Activated T-helper 1 cell treated with anti-CD3 and anti-CD28 coated beads, Interleukin-12 subunit alpha, Interleukin-12 subunit beta, Interleukin-2, Interleukin-4 antibody, amounts not matched to agents 30 ng/mL and 10 ng/mL and 1 ng/mL, durations not matched to agents 14 hours and 24 hours and 36 hours (primary cell): ENCODE measurements at places on chromosomes 1 and 21.

DNA sequence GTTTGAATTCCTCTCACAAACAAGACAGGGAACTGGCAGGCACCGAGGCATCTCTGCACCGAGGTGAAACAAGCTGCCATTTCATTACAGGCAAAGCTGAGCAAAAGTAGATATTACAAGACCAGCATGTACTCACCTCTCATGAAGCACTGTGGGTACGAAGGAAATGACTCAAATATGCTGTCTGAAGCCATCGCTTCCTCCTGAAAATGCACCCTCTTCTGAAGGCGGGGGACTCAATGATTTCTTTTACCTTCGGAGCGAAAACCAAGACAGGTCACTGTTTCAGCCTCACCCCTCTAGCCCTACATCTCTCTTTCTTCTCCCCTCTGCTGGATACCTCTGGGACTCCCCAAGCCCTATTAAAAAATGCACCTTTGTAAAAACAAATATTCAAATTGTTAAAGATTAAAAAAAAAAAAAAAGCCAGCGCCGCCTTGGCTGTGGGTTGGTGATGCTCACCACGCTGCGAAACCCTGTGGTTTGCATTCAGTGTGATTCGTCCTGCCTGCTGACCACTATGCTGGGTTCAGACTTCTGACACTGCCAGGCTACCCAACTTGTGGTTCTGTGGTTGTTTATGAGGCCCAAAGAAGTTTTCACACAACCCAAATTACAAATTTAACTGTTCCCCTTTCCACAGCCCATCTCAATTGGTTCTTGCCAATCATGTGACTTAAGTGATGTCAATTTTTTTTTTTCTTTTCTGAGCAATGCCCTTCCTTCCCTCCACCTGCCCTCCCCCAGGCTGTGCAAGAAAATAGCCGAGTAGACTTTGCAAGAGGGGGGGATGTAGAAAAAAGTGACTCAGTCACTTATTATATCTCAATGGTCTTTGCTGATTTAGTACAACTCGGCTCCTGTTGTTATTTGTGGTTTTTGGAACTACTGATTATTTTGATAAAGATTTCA is at the start of gene RUNX1:
Gene RUNX1, minus strand, starts transcription at position 597 of the 912 bp plus-strand sequence.
- peak within 1 kb of the TSS; percentile 93 for H3K4me3 ChIP-seq
- H3K4me1 ChIP-seq = peaks cover 76% of the 10 kb centered on the region
- DNase-seq = peak; percentile 79
- H3K36me3 ChIP-seq = peaks cover 23% of the 10 kb centered on the region
- H3K27ac ChIP-seq = peak within 1 kb of the TSS; percentile 98
- H3K27me3 ChIP-seq = no peaks in the 10 kb centered on the region

DNA sequence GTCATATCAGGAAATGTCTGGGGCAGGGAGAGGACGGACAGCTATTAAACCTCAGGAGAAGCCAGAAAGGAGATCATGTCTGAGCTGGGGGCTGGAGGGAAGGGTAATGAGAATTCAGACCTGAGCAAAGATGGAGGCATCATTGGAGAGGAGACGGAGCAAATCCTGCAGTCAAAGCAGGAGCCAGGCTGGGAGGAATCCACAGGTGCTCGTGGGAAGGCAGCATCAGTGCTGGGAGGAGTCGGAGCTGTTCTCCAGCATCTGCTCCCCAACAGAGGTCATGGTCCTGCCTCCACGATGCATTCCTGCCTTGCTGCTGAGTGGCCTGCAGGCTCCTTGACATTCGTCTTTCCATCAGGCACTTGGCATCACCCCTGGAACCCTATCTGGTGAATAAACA is 148.3 kb upstream of the RAB4A start:
- peaks cover 13% of the 10 kb centered on the region for H3K4me1 ChIP-seq
- H3K4me3 ChIP-seq = no peak overlapping the region
- no peaks in the 10 kb centered on the region for H3K36me3 ChIP-seq
- no peak for DNase-seq
- H3K27me3 ChIP-seq = peaks cover 24% of the 10 kb centered on the region
- no peak overlapping the region for H3K27ac ChIP-seq

DNA sequence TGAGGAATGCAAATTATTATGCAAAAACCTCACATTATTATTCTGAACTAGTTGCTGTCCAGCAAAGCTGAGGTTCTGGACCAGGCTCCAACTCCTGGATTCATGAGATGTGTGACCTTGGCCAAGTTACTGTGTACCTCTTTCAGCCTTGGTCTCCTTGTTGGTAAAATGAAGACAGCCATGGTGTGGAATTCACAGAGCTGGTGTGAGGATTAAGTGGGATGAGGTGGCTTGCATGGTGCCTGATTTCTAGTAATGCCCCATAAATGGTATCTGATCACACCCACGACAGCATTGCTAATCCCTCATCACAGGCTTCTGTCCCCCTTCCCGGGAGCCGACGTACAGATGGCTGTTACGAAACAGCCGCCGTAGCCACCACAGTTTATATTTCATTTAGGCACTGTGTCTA is 59.6 kb downstream of the PGBD5 start:
- no peak overlapping the region for H3K27ac ChIP-seq
- no peaks in the 10 kb centered on the region for H3K36me3 ChIP-seq
- H3K4me1 ChIP-seq = no peaks in the 10 kb centered on the region
- no peak for DNase-seq
- peaks cover 5% of the 10 kb centered on the region for H3K27me3 ChIP-seq
- no peak overlapping the region for H3K4me3 ChIP-seq

GRCh38 chr21:39208624-39209333 is 25.5 kb upstream of the PSMG1 start:
- peaks cover 39% of the 10 kb centered on the region for H3K36me3 ChIP-seq
- no peaks in the 10 kb centered on the region for H3K27me3 ChIP-seq
- peak overlapping the region; percentile 76 for H3K27ac ChIP-seq

- peaks cover 17% of the 10 kb centered on the region for H3K36me3 ChIP-seq
- H3K4me3 ChIP-seq = no peak overlapping the region
- DNase-seq = no peak
- no peaks in the 10 kb centered on the region for H3K4me1 ChIP-seq
Observed at GRCh38 chr1:236206548-236206947, 64.2 kb downstream of the GPR137B start.

DNA sequence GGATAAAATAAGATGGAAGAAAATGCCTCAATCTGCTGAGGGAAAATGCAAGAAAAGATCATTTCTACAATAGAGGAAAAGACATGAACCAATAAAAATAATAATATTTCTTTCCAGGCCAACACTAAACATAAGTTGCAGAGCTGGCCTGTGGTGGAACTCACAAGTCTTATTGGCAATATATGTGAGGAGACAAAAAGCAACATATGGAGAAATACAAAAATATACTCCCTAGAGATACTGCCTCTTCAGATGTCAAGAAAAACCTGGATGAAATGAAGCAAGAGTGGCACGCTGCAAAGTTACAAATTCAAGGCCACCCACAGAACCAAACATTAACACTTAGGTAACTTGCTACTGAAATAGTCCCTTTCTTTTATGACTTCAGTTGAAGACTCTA is 264.9 kb upstream of the FMN2 start:
- H3K27ac ChIP-seq = no peak overlapping the region
- H3K4me1 ChIP-seq = peaks cover 4% of the 10 kb centered on the region
- no peaks in the 10 kb centered on the region for H3K27me3 ChIP-seq
- H3K36me3 ChIP-seq = no peaks in the 10 kb centered on the region

DNA sequence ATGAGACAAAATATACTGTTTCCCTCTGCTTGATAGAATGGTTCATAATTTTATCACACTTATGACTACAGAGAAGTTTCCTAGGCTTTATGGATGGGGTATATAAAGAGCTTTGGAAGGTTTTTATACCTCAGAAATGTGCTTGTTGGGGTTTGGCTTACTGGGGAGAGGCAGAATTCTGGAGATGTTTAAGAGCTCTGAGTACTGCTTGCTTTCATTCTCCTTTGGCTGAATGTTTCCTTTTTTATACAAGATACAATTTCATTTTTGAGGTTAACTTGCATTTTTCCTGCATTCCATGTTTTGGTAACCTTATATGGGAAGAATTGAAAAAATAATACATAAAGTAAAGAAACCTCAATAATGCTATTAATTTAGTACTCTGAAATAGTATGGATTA is 157.7 kb upstream of the COL11A1 start:
- H3K27ac ChIP-seq = no peak overlapping the region
- DNase-seq = no peak
- H3K4me3 ChIP-seq = no peak overlapping the region
- no peaks in the 10 kb centered on the region for H3K4me1 ChIP-seq

DNA sequence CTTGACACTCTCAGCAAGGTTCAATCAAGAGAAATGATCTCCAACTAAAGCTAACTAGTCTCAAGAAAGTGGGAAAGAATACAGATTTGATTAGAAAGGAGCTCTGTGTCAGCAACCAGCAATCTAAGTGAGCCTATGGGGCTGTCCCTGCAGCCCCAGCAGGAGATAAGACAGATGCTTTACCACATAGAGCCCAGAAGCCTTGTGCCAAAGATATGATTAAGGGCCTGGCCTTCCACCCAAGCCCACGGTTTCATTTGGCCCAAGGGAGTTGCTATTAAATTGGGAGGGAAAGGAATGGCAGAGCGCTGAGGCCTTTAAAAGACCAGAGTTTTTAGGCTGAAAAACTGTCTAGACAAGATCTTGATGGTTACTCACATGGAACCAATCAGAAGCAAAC is 74.8 kb downstream of the HLCS start:
- H3K36me3 ChIP-seq = peaks cover 1% of the 10 kb centered on the region
- H3K4me3 ChIP-seq = no peak overlapping the region
- no peak for DNase-seq
- no peak overlapping the region for H3K27ac ChIP-seq

- no peak for DNase-seq
- H3K27ac ChIP-seq = no peak overlapping the region
- peaks cover 10% of the 10 kb centered on the region for H3K4me1 ChIP-seq
- no peak overlapping the region for H3K4me3 ChIP-seq
- peaks cover 8% of the 10 kb centered on the region for H3K36me3 ChIP-seq
Observed at GRCh38 chr21:31382060-31382459, 38.0 kb upstream of the TIAM1 start.

DNA sequence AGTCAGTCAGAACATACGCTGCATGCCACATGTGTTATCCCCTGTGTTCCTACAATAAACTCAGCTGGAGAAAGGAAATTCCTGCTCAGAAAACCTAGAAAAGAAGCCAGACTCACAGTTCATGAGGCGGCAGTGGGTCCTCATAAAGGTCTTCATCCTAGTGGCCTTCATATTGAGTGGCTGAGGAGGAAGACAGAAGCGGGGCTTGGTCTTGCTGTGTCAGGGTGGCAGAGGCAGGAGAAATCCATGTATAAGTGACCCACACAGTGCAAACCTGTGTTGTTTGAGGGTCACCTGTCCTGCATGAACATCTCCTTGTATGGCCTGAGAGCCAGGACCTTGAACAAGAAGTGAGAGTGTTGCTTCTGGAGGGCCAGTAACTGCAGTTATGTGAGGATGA is 4.0 kb upstream of the WNT3A start:
- no peaks in the 10 kb centered on the region for H3K36me3 ChIP-seq
- H3K27ac ChIP-seq = no peak overlapping the region
- H3K4me1 ChIP-seq = no peaks in the 10 kb centered on the region

DNA sequence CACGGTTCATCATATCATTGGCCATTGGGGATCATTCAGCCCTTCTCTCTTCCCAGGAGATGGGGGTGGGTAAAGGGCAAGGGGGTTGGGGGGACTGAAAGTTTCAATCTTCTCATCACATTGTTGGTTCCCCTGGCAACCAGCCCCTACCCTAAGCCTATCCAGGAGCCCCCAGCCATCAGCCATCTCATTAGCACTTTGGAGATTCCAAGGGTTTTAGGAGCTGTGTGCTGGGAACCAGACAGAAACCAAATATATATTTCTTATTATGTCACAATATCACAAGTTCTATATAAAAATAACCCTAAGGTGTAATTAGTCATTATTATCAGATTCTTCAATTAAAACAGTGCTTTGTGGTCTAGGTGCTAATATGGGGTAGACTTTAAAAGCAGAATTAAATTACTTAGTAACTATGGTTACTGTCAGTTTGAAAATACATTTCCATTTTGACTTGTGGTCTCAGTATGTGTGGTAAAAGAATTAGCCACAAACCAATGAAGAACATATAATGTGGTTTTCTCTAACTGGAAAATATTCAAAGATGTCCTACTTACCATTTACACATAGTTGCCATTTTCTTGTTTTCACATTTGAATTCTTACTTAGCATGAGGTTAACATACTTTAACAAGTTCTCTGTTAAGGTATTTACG is 28.1 kb downstream of the IL23R start:
- H3K4me1 ChIP-seq = peaks cover 38% of the 10 kb centered on the region
- H3K27ac ChIP-seq = no peak overlapping the region
- no peak for DNase-seq
- H3K36me3 ChIP-seq = peaks cover 24% of the 10 kb centered on the region

DNA sequence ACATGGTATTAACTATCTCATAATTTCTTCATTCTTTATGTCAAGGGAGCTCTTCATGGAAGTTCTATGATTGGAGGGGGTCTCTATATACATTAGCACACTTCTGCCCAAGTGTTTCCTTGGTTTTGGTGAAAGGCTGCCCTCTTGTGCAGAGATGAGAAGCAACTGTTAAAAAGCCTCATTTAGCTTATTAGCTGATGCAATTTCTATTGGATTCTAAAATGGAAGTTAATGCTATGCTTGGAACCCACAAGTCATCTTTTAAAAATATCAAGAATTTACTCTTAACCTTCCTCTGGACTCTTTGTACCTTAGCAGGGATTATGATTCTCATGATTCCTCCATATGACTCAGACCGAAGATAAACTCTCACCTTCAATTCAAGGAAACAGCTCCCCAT is 328.9 kb downstream of the PTBP2 start:
- H3K27ac ChIP-seq = no peak overlapping the region
- H3K4me1 ChIP-seq = no peaks in the 10 kb centered on the region
- no peak for DNase-seq
- H3K36me3 ChIP-seq = no peaks in the 10 kb centered on the region
- H3K27me3 ChIP-seq = no peaks in the 10 kb centered on the region
- H3K4me3 ChIP-seq = no peak overlapping the region

- H3K4me3 ChIP-seq = no peak overlapping the region
- no peaks in the 10 kb centered on the region for H3K4me1 ChIP-seq
- H3K27me3 ChIP-seq = peaks cover 18% of the 10 kb centered on the region
- H3K36me3 ChIP-seq = no peaks in the 10 kb centered on the region
- no peak for DNase-seq
Observed at GRCh38 chr1:153395776-153396175, 4.9 kb upstream of the S100A8 start.

DNA sequence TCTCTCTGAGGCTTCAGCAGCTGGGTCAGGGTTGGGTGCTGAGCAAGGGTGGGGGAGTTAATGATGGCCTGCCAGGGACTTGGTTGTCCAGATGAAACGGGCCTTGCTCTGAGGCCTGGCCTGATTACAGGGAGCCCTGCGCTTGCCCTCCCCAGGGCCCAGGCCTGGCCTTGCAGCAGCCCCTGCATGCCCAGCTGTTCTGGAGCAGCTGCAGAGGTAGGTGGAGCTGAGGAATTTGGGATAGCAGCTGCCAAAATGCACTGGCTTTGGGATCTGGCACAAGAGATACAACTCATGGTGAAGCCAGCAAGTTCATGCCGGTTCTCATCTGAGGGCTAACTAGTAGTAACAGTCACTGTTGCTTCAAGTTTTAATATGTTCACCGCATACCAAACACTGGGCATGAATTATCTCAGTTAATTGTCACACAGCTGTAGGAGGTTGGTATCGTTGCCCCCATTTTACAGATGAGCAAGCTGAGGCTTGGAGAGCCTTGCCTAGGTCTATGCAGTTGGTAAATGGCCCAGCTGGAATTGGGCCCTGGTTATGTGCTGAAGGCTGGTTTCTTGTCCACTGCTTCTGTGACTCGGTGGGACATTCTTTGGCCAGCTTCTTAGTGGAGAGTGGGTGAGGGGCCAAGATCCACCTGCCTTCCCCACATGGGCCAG is 7.3 kb upstream of the SERINC2 start:
- no peak for DNase-seq
- no peak overlapping the region for H3K27ac ChIP-seq
- no peak overlapping the region for H3K4me3 ChIP-seq
